Right lung (tissue), 10 donors: ENCODE measurements at places on chromosomes 5 and 9. TPM values are rescaled to one million over a fixed set of nuclear protein-coding genes. Genes with fewer than 3 reads are reported as not detected.
A peak's percentile ranks its signal among the peaks of the same experiment; 100 is the strongest.

The PCDHGB3 gene
- polyA plus RNA-seq = 2.6 TPM

DNA sequence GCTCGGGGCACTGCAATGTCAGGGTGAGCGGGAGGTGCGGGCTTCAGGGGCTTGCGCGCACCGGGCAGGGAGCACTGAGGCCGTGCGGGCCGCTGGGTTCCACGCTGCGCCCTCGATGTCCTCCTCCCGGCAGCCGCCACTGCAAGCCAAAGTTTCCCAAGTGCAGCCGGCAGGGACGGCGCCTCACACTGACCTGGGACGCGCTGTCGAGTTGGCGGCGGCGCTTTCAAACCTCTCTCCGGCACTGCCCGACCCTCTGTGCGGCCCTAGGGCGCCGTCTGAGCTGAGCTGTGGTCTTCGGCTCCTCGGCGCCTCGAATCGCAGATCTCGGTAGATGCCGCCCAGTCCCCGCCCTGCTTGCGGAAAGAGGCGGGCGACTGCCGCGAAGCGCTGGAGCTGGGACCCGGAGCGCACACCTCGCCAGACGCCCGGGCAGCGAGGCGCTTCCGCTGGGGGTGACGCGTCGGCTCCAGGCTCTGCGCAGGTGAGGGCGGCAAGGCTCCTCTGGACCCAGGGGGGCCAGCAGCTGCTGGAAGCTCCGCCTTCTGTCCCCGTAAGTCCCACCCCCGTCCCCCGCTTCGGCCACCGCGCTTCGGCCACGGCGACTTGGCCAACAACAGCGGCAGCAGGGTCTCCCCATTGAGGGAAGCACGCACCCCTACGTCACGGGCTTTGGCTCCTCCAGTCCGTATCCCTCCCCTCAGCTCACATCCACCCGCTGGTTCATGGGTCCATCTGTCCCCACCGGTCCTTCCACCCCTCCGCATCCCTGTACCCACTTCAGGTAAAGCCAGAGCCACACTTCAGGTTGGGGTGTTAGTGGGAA, at the start of gene ANKRD34B:
TSS of gene ANKRD34B (minus strand) at position 320 of the 826 bp plus-strand sequence. CDS start 10,261 bp downstream, outside the sequence.
- peak; percentile 7 for DNase-seq

GRCh38 chr9:98318834-98319478, 63.5 kb upstream of the TBC1D2 start:
- DNase-seq = no peak

GRCh38 chr5:73625944-73626811, at the start of gene ARHGEF28:
ARHGEF28 (plus strand) TSS chr5:73626196; CDS start chr5:73684852, 58,656 bp downstream.
- DNase-seq = peak; percentile 42

The TAF11L14 gene
- polyA plus RNA-seq = not detected

DNA sequence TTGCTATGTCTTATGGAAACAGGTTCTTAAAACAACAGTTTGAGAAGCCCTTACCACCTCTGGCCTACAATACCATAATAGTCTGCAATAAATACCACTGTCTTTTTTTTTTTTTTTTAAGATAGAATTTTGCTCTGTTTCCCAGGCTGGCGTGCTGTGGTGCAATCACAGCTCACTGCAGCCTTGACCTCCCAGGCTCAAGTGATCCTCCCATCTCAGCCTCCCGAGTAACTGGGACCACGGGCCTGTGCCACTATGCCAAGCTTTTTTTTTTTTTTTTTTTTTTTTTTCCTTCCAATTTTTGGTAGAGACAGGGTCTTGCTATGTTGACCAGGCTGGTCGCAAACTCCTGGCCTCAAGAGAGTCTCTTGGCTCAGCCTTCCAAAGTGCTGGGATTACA, 37.0 kb downstream of the AFF4 start:
- DNase-seq = no peak

DNA sequence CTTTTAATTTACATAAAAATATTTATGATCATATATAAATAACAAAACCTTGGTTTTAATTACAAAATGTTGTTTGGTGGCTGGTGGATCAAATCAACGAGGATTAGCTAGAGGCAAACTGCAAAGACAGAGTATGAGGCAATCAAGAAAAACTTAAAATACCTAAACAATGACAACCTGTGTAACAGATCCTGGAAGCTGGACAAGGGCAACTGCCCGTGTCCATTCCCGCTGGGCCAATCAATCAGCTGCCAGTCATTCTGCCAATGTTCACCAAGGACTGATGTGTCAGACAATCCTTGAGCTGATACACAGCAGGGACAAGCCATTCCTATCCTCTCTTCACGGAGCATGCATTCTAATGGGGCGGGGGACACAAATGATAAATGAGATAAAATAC, 3.2 kb upstream of the TENT4A start:
- DNase-seq = no peak

The DDX46 gene
- 94.5 TPM for polyA plus RNA-seq

The PCDHGA2 gene
- 4.2 TPM for polyA plus RNA-seq

GRCh38 chr9:110049699-110050450, 158.1 kb downstream of the C9orf152 start:
- DNase-seq = no peak

DNA sequence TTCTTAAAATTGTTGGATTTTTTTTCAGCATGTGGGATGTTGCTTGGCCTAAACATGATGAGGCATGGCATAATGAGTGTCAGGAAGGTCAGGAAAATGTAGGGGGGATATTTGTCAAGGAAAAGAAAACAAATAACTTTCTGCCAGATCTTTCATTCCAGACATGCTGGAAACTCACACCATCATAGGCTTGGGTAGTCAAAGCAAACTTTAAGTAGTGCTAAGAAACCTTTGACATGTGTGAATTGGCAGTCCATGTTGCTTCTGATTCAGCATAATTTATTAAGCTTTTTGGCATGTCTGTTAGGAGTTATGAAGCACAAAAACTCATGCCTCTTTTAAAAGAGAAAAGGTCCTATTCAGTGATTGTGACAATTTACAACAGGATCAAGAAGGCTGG, 61.3 kb upstream of the MTAP start:
- DNase-seq = no peak

DNA sequence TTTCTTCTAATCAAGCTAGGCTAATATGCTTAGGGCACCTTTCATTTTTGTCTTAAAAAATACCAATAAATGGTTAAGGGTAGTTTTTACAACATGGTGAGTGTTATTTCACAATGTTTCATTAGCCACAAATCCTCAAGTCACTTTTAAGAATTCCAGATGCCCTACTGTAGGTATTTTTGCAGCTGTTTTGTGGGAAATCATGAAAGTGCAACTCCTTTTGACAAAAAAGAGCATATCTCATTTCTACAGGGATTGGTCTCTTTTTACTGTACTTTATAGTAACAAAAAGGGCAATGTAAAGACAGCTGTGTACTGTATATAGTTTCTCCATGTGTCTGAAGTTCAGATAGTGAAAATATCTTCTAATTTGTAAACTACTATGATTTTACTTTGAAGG, 28.3 kb upstream of the GAS1 start:
- no peak for DNase-seq

GRCh38 chr9:112002847-112003457, 106.3 kb downstream of the UGCG start:
- no peak for DNase-seq

The GPRIN1 gene
- polyA plus RNA-seq = 1.2 TPM

DNA sequence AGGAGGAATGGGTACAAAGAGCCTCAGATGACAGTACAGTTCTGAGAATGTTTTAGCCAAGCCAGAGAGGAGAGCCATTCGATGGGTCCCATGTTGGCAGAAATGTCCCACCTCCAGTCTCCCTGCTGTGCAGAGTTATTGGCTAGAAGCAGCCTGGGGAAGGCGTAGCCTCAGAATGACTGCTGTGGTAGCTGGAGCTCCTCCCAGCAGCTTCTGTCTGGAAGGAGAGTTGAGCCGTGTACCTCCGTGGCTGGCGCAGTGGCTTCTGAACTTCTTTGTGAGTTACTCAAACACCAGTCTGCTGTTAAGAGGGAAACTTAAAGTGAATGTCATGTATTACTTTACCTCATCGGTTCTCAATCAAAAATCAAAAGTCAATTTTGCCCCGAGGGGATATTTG, 193.3 kb upstream of the SNX2 start:
- DNase-seq = no peak

GRCh38 chr5:172745406-172745805, 25.6 kb downstream of the DUSP1 start:
- DNase-seq = no peak

The KCNV2 gene
- polyA plus RNA-seq = 0.13 TPM

The SOHLH1 gene
- not detected for polyA plus RNA-seq

DNA sequence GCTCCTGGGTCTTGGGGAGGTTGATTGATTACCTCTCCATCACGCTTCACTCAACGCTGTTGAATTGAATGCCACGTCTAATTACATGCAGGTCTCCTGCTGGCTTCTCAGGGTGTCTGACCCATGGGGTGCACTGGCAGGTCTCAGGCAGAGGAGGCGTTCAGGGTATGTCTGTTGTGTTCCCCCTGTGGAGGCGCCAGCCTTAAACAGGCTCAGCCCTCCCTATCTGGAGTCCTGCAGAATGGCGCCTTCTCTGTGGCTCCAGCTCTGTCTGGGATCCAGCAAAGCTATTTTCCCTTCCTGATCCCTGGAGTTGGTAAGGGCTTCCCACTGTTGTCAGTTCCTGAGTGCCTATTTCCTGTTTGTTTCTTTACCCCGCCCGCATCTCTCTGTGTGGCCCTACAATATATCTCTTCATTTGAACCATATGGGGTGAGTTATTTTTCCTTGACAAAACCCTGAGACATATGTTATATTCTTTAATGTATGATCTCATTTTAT, 150.0 kb downstream of the NTRK2 start:
- no peak for DNase-seq

GRCh38 chr9:19976226-19976625, 187.4 kb upstream of the SLC24A2 start:
- DNase-seq = no peak

The PRRT1B gene
- polyA plus RNA-seq = 4.1 TPM

DNA sequence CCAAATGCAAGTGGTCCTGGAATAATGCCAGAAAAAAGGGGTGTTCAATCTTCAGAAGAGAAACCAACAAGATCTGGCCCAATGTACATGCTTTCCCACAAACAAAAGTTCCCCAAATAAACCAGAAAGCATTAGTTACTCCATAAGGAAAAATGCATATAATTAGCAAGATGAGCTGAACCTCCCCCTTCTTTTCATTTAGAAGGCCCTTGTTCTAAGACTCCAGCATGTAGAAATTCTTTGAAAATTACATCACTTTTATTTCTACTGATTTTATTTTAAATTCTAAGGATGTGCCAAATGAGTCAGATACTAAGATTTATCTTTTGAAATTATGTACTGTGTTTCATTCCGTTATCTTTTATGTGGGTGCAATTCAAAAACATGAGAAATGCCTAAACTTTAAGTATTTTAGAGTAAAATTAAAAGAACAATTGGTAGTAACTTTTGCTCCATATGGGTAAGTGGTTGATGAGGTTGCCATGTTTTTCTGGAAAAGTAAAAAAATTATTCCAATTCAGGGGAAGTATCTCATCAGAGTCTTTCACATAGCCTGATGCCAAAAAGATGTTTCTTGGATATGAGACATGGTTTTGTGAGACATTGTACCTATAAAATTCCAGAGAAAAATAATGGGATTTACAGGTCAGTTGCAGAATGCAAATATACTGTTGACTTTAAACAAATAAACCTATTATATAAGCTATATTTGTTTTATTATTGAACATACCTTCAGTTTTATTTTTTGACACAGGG, 106.5 kb upstream of the CCDC112 start:
- no peak for DNase-seq

GRCh38 chr5:57600321-57600720, 117.7 kb upstream of the ACTBL2 start:
- no peak for DNase-seq

- DNase-seq = no peak
Observed at GRCh38 chr9:79689576-79689975, 117.8 kb downstream of the TLE4 start.

- DNase-seq = no peak
Observed at GRCh38 chr5:54639621-54640020, 122.1 kb downstream of the SNX18 start.

The CA9 gene
- polyA plus RNA-seq = 0.51 TPM

- peak; percentile 15 for DNase-seq
Observed at GRCh38 chr5:69035665-69036064, 58.1 kb upstream of the SLC30A5 start.

DNA sequence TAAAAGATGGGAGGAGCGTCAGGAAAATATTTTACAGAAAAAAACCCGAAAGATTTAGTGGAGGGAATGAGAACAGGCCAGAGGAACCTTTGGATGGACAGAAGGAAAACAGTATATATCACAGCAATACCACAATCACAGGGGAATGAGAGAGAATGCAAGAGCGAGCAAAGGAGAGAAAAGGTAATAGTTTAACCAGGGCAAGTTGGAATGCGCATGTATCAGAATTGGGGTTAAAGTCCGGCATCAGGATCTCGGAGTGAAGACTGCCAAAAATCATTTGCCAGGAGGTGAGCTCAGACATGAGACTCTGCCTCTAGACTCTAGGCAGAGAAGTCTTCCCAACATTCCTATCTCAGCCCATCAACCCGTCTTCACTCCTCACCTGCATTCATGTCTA, 36.8 kb downstream of the PCDHGC5 start:
- DNase-seq = no peak
